ENCODE measurements at places on chromosomes 4 and X.

GRCh38 chr4:53908661-53909078 lies 155.7 kb downstream of the CHIC2 start:
- DNase-seq = peak; percentile 28

- no peak for DNase-seq
Observed at GRCh38 chr4:101835121-101835904, 44.8 kb downstream of the BANK1 start.

GRCh38 chrX:37658343-37659030 lies 27.1 kb upstream of the XK start:
- DNase-seq = no peak

DNA sequence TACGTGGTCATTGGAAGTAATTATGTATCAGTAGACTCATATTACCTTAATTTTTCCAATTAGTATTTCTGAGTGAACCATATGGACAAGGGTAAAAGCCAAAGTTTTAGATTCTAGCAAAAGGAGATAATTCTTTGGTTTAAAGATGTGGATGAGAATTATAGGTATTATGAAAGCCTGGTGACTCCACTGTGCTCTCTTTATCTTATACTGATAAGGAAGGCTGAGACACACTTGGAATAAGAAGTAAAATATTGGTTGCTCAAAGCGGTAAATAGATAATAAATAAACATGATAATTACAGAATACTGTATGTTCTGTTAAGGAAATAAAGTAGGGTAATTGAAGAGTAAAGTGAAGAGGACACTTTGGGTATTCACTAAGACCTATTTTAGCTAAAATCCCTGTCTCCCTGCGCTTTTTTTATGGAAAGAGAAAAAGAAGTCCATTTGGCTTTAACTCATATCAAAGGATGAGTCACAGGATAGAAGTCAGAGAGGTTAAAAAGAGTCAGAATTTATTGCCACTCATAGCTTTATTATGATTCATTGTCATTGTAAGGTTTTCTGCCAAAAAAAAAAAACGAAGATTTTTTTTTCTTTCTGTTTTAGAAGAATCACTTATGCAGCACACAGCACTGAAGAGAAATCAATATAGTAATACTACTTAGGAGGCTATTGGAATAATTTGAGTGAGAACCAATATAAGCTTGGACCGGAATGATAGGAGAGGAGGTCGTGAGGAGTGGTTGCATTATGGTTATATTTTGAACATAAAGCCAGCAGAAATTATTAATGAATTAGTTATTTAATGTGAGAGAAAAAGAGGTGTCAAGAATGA lies 2463.1 kb downstream of the ARAP2 start:
- DNase-seq = no peak

GRCh38 chr4:6469144-6469543 lies 3.3 kb downstream of the PPP2R2C start:
- DNase-seq = no peak

DNA sequence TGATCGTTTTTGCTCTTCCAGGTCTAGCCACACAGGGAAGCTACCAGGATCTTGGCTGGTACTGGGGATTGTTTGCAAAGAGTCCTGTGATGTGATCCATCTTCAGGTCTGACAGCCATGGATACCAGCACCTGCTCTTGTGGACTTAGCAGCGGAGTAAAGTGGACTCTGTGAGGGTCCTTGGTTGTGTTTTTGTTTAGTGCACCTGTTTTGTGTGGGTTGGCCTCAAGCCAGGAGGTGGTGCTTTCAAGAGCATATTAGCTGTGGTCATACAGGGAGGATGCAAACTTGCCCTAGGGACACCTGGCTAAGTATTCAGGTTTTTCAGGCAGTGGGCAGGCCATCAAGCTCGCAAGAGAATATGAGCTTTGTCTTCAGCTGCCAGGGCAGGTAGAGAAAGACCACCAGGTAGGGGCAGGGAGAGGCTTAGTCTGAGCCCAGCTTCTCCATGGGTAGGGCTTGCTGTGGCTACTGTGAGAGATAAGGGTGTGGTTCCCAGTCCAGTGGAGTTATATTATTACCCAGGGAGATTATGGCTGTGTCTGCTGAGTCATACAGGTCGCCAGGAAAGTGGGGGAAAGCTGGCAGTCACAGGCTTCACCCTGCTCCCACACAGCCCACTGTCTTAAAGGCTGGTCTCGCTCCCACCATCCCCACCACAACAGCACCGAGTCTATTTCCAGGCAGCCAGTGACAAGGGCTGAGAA lies 293.7 kb downstream of the PCDH18 start:
- no peak for DNase-seq

GRCh38 chrX:85140964-85141363 lies 102.6 kb downstream of the SATL1 start:
- no peak for DNase-seq

DNA sequence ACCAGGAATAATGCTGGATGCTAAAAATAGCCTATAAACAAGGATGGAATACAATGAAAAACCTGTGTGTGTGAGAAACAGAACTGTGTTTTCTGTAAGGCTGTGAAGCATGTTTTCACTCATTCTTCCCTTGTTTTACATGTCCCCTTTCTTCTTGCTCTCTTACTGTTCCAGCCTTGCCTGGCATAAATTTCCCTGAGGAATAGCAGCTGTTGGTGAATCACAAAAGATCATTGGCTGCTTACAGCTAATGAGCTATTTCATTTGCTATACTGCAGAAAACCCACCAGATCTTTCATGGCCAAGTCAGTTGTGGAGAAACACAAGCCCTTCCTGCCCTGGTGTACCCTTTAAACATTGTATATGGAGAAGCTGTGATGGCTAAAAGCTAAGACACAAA lies 91.1 kb downstream of the LDB2 start:
- DNase-seq = no peak

GRCh38 chr4:7929118-7929951 lies 10.3 kb downstream of the AFAP1 start:
- DNase-seq = no peak

DNA sequence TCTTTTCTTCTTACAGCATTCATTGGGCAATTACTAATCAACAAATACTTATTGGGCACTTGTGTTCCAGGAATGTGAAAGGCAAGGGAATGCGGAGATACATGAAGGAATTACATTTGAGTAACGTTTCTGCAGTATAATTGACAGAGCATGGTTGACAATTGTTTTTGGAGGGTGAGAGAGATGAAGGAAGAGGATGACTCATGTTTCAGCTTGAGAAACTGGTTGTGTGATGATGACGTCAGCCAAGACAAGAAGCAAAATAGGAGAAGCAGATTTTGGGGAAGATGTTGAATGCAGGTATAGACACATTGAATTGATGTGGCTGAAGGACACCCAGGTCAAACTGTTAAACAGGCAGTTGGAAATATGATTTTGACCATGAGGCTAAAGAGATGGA lies 8.0 kb upstream of the CPEB2 start:
- DNase-seq = no peak

DNA sequence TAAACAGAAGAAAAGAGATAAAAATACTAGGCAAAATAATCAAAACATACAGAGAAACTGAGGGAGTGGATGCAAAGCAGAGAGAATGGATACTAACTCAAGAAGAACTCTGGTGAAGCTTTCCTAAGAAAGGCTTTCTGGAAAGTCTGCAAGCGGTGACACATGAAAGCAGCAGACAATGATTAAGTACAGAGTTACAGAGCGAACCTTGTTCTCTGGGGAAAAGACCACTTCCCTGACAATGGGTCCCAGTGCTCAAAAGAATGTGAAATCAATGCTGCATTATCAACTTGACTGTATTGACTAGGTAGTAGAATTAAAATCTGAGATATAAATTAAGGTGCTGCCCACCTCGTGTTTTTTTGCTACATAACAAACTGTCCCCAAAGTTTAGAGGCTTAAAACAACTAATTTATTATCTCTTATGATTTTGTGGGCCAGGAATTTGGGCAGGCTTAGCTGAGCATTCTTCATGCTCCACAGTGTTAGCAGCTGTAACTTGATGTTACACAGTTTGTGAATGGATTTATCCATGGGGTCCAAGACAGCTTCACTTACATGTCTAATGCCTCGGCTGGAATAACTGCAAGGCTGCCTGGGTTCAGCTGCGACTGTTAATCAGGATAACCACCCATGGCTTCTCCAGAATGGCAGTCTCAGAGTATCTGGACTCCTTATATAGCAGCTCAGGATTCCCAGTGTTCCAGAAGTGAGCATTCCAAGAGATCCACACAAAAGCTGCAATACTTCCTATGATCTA lies 106.9 kb upstream of the INPP4B start:
- DNase-seq = no peak

DNA sequence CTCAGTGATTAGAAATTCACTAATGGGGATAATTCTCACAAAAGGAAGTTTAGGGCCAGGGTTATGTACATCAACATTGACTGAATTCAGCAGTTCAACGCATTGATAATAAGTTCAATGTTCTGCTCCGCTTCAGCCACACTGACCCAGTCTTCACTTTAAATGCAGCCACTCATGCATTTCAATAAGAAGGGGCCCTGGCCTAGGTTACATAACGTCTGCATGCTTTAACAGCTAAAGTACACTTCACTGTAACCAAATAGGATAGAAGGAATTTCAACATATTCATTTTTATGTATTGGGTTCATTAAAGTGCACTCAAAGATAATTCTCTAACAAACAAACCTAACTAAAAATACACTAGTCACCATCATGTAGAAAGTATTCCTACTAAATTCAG lies 12.8 kb upstream of the TSPAN7 start:
- no peak for DNase-seq

- DNase-seq = no peak
Observed at GRCh38 chr4:56850910-56851309, 29.4 kb upstream of the SPINK2 start.

DNA sequence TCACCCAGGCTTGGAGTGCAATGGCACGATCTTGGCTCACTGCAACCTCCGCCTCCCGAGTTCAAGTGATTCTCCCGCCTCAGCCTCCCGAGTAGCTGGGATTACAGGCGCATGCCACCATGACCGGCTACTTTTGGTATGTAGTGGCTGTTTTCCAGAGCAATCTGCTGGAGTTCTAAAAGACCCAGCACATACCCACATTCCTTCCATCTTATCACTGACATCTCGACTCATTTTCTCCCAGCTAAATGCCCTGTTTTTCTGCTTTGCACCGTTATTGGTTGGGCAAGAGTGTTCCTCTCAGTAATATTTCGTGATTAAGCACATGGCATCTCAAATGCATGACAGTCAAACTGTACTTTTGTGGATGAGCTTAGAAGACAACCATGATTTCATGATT lies 53.7 kb downstream of the PRKX start:
- DNase-seq = no peak

GRCh38 chr4:146472404-146472803 lies 49.3 kb downstream of the SLC10A7 start:
- DNase-seq = no peak

GRCh38 chrX:32480019-32480418 lies 731.3 kb downstream of the DMD start:
- DNase-seq = no peak

DNA sequence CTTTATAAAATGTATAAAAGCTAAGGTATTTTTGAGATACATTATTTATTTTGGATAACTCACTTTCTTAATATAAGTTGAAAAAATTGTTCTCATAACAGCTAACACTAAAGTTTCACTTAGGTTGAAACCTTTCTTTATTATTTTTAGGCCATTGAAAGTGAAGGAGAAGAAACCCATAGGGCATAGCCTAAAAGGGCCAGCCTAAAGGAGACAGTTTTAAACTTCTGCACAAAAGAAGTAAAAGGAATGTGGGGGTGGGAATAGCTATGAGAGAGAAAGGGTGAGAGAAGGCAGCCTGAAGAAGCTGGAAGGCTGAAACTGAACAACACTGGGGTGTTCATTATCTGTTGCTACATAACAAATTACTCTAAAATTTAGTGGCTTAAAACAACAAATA lies 57.6 kb upstream of the RAPGEF2 start:
- DNase-seq = no peak

DNA sequence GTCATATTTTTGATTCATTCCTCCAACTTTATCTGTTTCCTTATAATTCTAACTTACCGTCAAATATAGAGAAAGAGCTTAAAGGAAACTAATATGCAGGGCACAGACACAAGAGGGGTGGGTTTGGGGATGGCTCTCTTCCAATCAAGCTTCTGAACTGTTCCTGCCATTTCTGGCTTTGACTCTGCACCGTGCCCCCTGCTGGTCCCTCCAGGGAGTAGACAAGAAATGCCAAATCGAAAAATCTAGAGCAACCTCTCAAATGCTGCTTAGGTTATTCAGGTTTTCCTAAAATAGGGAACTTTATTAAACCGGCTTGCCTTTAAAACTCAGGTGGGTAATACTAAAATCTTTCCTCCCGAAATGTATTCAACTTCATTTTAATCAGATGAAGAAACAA lies 39.8 kb upstream of the VCX3A start:
- DNase-seq = no peak

GRCh38 chr4:95508421-95508820 lies 40.4 kb downstream of the UNC5C start:
- DNase-seq = no peak

DNA sequence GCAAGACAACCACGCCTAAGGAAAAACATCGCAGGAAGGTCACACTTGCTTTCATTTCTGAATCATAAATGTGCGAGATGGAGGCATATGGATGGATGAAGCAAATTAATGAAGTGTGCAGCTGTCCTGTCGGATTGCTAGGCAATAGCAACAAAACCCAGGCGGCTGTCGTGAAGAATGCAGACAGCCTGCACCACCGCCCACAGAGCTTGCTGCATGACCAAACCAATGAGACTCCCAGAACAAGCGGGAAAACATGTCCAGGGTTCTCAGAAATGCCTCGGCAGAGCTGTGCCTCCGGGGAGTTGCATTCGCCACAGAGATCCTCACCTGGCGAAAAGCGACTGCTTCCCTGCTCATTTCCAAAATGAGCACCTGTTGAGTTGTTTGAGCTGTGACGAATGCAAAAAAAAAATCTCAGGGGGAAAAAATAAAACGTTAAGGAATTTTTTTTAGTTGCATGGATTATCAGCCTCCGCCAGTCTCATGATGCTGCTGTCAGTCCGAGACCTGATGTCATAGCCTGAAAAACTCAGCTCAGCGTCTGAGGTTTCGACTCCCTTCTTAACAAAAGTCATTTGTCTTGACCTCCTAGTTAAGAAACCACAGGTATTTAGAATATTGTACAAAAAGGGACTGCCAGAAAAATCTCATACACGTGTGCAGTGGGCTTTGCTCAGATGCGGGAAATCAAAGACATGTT lies 155.5 kb upstream of the MXRA5 start:
- no peak for DNase-seq

- DNase-seq = no peak
Observed at GRCh38 chrX:44080083-44080482, 106.9 kb upstream of the NDP start.

DNA sequence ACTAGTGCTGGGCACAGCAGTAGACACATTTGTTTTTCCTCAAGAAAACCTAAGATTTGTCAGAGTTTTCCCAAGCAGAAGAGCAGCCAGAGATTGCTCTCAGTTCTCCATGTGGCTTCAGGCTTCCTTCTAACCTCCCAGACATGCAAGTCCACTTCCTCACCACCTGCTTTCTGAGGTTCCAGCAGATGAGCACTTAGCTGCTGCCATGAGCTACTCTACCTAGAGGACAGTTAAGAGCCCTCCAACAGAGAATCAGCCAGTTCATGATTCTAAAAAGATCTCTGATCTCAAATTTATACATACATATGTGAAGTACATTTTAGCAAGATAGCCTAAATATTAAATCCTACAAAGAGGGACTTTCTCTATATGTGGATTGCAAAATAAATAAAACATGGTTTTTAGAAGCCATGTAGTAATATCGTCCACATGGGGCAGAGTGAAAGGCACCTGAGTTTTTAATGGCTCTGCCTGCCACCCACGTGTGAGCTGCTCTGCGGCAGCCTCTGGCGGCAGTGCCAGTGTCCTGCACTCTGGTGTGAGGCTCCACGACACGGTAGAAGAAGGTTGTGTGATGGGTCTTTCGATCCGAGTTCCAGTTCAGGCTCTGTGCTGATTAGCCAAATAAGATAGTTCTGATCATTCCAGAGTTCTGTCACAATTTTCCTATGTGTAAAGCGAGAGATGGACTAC lies 10.3 kb downstream of the CYP4V2 start:
- DNase-seq = peak; percentile 49
